Mesendoderm (in vitro differentiated cells): ENCODE measurements at places on chromosomes 4 and X.
A peak's percentile ranks its signal among the peaks of the same experiment; 100 is the strongest.

GRCh38 chr4:87805971-87806370 is 6.6 kb downstream of the IBSP start:
- DNase-seq: no peak

GRCh38 chrX:129741880-129742758 is 3.3 kb downstream of the XPNPEP2 start:
- peak; percentile 90 for DNase-seq

DNA sequence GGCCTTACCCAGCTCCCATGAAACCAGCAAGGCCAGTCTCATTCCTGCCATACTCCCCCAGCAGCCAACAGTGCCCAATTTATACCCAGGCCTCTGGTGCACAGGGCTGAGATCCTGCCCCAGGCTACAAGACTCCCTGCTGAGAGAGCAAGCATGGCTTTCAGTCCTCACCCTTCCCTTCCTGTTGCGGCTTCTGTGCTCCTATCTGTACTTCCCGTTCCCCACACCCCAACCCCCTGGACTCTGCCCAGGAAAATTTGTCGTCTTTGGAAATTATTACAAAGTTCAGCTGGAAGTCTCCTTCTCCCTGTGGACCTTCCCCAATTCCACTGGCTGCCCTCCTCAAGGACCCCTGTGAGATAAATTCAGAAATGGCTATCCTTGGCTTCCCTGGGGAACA is 84.1 kb upstream of the GK2 start:
- DNase-seq: no peak

GRCh38 chr4:166077782-166078181 is 204.7 kb downstream of the TLL1 start:
- no peak for DNase-seq

GRCh38 chr4:5003372-5003857 is 15.8 kb downstream of the CYTL1 start:
- DNase-seq: peak; percentile 59

- no peak for DNase-seq
Observed at GRCh38 chr4:39384563-39384962, 18.4 kb upstream of the RFC1 start.

GRCh38 chrX:43745938-43746721 is 90.0 kb downstream of the MAOA start:
- DNase-seq: no peak

- DNase-seq: no peak
Observed at GRCh38 chr4:6909970-6910339, 329 bp downstream of the TBC1D14 start.

GRCh38 chrX:19893727-19894126 is 6.3 kb upstream of the SH3KBP1 start:
- DNase-seq: no peak

DNA sequence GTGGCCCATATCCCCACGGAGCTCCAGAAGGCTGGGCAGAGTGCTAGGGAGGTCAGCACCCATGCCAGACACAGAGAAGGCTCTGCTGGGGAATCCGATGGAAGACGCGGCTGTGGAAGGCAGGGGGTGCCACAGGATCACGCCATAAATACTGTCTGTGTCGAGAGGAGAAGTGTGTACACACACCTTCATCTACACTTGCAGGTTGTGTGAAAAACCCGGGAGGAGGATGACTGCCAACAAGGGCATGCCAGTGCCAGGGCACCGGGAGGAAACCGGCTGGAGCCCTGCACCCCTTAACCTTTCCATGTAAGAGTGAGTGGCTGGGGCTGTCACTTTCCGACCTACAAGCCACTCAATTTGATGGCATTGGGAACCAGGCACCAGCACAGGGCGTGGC is 31.2 kb downstream of the LETM1 start:
- DNase-seq: no peak

- peak; percentile 19 for DNase-seq
Observed at GRCh38 chrX:119605464-119606279, 552 bp downstream of the NKRF start.
